NB4 (cell line): ENCODE measurements at places on chromosomes 1 and 21.

DNA sequence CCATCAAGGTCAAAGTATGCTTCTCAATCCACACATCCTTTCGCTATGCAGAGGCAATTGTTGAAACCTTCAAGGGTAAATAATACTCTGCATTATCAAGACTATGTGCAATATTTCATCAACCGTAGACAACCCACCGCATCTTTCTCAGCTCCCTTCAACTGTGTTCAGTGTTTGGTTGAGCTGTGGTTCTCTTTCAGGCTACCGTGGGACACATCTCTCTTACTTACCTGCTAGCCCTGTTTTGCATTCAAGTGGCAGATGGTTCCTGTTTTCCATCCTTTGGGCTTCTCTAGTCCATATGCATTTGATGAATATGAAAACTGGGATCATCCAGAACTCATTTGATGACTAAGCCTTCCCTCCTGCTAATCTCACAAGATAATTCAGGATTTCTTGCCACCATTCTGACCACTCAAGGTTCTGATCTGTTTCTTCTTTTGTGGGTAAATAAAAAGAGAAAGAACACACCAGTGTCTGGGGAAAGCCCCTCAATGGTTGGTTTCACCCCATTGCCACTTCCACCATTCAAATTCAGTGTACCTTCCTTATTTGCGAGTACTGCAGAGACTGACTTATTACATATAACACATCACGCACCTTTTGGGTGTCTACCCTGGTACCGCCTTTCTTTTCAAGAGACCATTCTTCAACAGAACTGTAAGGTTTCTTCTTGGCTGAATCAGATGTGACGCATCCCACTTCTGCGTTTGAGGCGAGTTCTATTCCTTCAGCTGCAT is 61.7 kb downstream of the BACE2 start:
- no peak for DNase-seq

DNA sequence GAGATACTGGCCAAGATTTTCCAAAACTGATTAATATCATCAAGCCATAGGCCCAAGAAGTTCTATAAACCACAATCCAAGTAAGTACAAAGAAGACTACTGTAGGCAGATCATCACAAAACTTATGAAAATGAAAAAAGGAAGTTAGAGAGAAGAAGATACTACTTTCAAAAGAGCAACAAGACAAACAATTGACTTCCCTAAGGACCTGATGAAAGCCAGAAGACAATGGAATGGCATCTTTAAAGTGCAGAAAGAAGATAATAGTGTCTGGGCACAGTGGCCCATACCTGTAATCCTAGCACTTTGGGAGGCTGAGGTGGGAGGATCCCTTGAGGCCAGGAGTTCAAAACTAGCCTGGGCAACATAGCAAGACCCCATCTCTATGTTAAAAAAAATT is 243.1 kb downstream of the PRDM2 start:
- no peak for DNase-seq

DNA sequence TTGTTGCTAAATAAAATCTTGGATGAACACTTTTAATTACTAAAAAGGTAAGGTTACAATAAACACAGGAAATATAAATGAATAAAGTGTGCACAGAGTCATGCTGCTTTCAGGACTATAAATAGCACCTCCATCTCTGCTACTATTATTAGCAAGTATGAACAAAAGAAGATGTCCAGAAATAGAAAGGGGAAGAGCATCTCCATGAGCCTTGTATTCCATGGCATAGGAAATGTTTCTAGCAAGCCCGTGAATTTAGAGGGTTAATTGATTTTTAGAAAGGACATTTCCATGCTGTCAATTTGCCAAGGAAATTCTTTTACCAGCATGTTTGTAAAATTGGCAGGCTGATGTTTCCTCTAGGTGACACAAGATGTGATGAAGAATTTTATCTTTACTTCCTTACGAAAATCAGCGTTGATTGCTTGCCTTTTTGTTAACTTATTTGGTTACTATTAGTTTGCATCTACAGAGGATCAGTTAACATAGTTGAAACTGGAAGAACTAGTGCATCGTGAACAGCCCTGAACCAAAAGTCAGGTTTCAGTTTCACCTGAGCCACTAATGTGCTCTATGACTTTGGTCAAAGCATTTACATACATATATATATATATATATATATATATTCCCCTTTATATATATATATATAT is 45.3 kb downstream of the NR5A2 start:
- no peak for DNase-seq

GRCh38 chr1:2961661-2962060 is 59.6 kb upstream of the ACTRT2 start:
- no peak for DNase-seq

GRCh38 chr1:212628046-212628445 is 19.5 kb downstream of the ATF3 start:
- no peak for DNase-seq

DNA sequence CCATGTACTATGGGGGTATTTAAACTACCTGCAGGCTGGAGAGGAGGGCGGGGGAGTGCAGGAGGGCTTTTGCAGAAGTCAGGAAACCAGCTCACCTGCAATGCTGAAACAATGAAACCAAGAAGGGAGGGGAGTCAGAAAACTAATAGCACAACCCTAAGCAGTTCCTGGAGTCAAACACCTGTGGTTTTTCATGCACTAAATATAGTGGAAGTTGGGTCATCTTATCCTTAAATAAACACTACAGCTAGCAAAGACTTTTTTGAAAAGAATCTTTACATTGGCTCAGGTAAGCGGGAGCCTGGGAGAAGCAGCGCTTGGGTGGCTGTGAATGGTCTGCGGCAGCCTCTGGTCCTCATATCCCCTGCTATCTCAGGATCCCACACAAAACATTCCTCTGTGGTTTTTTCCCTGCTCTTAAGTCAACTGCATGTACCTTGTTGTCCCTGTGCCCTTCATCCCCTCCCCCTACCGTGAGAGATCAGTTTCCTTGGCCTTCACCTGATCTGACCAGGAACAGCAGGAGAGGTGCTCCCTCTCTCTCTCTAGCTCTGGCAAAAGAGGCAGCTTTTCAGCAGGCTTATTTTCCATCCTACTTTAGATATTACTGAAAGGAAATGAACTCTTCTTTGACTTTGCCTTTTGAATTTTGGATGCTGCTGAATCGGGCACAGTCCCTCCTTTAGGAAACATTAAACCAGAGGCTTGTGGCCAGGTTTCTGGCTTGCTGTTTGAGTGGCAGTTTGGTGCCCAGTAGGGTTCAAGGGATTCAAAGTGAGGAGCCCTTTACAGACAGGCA is 26.6 kb downstream of the TENT5C start:
- DNase-seq, result no peak

DNA sequence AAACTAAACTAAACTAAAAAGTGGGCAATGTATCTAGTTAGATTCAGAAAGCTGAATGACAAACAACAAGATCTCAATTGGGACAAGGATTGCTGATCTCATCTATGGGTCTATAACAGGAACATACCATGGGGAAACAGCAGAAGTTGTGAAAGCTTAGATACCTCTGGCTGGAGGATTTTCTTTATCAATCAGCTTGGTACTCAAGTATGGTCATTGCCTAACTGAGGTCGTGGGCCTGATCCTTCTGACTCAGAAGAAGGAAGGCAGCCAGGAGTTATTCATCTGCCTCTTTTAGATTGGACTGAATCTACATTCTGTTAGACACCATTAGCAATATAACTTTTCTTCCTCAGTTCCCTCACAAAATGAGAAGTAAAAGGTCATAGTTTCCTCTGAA is 39.7 kb downstream of the DNTTIP2 start:
- peak; percentile 18 for DNase-seq
